ENCODE measurements at places on chromosomes 3 and 15. TPM values are rescaled to one million over a fixed set of nuclear protein-coding genes. Genes with fewer than 3 reads are reported as not detected.

The ZIC1 gene
- 10.9 TPM for total RNA-seq

The PSTPIP1 gene
- not detected for total RNA-seq

DNA sequence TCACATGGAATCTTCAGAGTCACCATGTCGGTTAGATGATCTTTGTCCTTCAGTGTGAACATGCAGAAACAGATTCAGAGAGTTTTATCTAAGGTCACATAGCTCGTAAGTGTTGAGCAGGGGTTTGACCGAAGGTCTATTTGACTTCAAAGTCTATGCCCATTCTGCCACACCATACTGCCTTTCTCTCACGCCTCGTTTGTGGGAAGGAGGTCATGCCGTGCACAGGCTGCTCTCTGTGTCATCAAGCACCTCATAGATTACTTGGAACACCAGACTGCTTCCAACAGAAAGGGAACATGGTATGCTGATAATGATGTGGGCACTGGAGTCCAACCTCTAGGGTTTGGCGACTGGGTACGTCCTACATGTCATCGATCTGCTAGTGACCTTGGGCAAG lies 128.8 kb downstream of the SV2B start:
- DNase-seq, result no peak

The FAM219B gene
- total RNA-seq, result 23.2 TPM

DNA sequence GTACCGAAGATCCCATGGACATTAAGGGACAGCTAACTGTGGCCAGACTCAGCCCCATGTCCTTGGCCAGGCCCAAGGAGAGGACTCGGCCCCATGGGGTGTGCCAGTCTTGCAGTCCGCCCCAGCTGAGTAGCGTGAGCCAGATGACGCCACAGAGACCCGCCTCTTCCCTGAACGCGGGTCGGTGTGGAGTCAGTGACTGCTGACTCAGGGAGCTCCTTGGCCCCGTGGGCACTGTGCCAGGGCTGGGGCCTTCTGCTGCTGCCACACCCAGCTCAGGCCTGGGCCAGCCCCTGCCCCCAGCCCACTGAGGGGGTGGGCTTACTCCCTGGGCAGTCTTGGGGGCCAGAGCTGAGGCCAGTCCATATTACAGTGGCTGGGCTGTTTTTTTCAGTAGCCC lies 52.8 kb downstream of the PLXNA1 start:
- DNase-seq, result no peak

The STRIT1 gene
- total RNA-seq, result not detected
